ENCODE measurements at places on chromosomes 1 and 21.

GRCh38 chr1:195511501-195511900 is 1096.7 kb downstream of the KCNT2 start:
- no peak for DNase-seq

DNA sequence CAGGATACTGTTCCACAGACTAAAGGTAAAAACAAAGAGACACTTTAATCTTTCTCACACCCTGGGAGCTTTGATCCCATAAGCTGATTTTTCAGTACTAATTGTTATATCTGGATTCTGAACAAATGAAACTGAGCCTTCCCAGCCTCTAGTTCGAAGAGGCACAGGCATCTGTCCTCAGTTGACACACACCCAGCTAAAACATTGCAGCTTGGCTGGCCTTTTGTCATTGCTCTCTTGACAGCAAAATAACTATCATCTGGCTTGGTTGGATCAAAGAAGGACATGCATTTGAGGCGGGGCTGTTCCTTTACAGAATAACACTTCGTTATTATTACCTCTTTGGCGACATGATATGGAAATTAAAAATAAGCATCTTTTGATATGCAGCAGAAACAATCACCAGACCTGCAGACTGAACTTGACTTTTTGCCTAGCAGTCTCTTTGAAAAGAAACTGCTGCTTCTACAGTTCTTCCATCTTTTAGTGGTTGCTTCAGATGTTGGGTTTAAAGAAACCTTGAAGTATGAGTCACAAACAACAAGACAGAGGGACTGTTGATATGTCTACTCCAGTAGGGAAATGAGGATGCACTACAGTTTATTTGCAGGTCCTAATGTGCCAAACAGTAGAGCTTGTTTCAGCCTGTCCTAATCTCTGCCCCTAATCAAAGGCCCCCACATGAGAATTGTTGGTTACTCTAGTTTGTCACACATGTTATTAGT is 166.5 kb downstream of the TPR start:
- no peak for DNase-seq

DNA sequence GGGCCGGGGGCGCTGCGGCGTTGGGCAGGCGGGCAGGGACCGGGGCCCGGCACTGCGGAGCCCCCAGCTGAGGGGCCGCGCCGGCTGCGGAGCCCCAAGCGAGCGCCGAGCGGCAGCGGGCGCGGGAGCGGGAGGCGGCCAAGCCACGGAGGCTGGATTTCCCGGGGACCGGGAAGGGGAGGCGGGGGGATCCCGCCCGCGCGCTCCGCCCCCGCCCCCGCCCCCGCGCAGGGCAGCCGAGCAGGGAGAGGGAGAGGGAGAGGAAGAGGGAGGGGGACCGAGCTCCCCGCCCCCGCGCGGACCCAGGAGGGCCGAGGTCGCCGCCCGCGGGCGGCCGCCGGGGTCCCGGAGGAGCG is at the start of gene DLGAP3:
Gene DLGAP3, minus strand, starts transcription at position 154 of the 356 bp plus-strand sequence. CDS start 24,267 bp downstream, outside the sequence.
- peak; percentile 8 for DNase-seq

DNA sequence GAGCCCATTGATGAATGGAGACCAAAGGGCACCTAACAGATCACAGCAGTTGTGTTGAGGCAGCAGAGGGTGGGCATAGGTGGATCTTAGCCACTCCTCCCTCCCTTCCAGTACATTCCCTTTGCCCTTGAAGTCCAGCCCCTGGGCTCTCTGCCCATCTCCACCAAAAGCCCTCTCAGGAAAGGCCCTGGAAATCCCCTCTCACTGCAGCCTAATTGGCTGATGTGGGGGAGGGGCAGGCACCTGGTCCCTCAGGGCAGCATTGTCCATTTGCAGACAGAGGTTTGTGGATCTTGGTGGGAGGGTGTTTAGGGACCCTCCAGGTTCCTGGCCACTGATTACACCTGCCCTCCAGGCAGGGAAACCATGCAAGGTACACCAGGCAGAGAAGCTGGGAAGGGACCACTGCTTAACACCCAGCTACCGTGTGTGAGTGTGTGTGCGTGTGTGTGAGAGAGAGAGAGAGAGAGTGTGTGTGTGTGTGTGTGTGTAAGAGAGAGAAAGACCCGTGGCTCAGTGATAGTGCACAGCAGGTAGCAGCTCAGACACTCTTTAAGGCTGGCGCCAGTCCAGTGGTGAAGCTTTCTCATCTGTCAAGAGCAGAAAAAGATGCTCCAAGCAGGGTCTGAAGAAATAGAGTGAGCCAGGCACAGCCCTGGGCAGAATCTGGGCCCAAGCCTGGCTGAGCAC is 71.1 kb downstream of the MATN1 start:
- DNase-seq, result no peak

DNA sequence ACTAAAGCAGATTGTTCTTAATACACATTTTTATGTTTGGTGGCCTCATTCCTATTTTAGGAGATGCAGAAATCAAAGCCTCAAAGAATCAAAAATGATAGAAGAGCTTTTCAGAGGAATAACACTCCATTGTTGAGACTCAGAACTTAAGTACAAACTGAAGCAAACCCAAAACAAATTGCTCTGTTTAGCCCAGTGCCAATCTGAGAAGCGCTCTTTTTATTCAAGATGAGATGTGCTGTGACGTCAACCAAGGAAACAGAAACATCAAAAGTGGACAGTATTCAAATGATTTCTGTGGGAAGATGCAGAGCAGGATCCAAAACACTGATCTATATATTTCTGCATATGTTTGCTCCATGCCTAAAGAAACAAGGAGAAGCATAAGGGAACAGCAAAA is 18.0 kb downstream of the COLGALT2 start:
- DNase-seq, result no peak

DNA sequence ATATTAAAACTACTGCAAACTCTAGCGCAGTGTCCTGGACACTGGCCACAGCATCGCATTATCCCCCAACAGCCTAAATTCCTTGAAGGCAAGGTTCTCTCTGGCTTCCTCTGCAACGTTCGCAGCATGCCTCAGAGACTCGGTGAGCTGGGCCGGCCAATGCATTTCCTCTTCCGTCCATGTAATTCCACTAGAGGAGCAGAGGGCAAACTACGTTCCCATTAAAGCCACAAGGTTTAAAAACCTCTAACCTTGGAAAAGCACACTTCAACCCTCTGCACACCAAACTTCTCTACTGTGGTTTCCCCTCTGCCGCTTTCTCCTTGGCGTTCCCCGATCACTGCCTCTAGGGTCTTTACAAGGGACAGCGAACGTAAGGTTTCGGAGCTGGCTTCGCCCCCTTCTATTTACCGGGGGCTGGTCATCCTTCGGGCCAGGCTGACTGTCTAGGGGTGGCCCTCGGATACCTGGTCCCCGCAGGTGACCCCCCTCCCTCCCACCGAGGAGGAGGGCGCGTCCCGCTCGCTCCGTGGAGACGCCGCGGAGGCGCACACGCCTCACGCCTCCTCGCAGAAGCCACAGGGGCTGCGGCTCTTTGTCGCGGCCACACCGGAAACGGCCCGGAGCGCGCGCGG is 456 bp upstream of the SMYD2 start:
- DNase-seq, result peak; percentile 41

DNA sequence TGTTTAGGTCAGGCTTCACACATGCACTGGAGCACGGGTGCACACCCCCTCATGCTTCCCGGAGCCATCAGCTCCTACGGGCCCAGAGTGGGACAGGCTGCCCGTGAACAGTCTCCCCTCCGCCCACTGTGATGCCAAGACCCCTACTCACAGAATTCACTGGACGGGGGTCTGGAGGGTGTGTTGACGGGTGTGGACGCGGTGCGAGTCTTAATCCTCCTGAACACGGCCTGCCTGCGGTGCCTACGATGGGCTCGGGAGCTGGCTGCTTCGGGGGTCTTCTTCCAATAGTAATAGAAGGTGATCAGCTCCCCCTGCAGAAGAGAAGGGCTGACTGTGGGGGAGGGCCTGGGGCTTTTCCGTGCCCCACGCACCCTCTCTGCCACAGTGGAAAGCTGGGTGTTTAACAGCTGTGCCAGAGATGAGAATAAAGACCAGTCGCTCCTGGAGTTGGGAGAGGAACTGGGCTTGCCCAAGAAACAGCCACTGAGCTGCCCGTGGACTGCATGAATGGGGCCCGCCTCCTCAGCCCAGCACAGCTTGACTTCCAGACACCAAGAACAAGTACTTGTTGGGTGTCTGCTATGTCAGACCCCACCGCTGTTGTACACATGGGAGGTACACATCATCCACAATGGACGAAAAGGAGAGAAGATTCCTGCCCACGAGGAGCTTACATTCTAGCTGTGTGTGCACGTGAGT is 47.9 kb downstream of the SLC45A1 start:
- DNase-seq, result no peak

DNA sequence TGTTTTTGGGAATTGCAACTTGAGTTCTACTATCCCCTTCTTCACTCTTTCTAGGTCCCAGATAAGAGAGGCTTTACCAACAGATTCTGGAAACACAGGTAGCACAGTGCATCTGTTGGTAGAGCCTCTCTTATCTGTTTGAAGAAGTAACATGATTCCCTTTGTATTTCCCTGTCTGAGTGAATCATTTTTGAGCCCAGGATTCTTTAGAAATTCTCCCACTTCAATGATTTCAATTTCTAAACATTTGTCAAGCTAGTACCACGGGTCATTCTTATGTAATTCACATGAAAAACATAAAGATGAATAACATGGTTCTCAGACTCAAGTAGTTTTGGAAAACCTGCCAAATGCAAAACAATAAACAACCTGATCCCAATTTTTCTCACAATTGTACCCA is 72.0 kb upstream of the DUSP10 start:
- DNase-seq, result no peak

DNA sequence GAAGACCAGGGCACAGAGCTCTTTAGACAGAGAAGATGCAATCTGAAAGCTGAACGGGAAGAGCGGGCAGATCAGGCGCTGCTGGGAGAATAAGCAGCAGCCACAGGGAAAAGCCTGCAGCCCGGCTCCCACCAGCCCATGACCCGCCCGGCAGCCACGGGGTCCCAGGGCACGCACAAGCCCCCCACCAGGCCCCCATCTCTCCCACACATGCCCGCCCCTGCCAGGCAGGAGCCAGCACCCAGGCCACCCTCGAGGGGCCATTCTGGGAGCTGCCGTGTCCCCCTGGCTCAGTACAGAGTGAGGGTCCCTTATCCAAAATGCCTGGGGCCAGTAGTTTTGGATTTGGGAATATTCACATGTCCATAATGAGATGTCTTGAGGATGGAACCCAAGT is 16.3 kb downstream of the SLC19A1 start:
- no peak for DNase-seq

DNA sequence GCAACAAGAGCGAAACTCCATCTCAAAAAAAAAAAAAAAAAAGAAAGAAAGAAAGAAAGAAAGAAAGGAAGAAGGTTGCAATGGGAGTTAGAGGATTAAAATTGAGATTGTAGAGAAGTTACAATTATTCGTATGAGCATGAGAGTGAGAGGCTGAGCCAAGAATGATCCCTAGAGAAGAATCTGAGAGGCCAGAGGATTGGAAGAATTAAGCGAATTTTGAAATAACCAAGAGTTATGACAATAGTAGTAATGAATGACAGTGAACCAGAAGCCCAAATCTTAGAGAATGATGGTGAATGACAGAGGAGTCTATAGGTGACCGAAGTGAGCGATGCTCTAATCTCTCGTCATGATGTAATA is 369 bp upstream of the ZYG11B start:
- no peak for DNase-seq

GRCh38 chr1:24912376-24913273 is 17.5 kb downstream of the RUNX3 start:
- DNase-seq, result peak; percentile 35

DNA sequence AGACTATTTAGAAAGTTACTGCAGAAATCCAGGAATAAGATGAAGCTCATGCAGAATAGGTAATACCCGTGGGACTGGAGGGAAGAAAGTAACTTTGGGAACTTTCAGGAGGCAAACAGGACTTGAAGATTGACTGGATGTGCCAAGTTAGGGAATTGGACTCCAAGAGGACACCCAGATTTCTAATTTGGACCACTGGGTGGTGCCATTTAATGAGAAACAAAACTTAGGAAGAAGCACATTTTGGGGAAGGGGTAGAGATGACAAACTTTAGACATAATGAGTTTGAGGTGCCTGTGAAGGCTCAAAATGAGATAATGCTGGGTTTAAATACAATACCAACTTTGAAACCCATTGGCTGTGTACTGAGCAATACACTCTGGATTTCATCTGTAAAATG is 3.3 kb upstream of the B4GALT3 start:
- no peak for DNase-seq

GRCh38 chr1:24688033-24688432 is 44.9 kb downstream of the SRRM1 start:
- no peak for DNase-seq

- peak; percentile 57 for DNase-seq
Measured at GRCh38 chr1:41282679-41283317, 40.7 kb upstream of the SCMH1 start.

GRCh38 chr1:111218701-111219556 is 8.6 kb upstream of the CHI3L2 start:
- no peak for DNase-seq

GRCh38 chr1:34037109-34037508 is 127.9 kb downstream of the CSMD2 start:
- no peak for DNase-seq

DNA sequence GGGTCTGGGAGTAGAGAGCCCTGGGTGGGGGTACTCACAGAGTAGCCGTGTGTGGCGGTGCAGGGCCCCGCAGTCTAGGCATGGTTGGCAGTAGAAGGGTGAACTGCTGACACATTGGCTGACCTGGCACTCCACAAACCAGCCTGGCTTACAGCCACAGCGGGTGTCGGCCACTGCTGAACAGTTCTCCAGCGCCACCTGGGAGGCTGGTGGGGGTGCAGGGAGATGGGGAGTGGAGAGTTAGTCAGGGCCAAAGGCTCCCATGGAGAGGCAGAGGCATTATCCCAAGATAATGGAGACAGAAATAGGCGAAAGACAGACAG is 1.5 kb downstream of the TNFRSF25 start:
- peak; percentile 80 for DNase-seq

- no peak for DNase-seq
Measured at GRCh38 chr1:45170151-45170742, 36.2 kb downstream of the ZSWIM5 start.

DNA sequence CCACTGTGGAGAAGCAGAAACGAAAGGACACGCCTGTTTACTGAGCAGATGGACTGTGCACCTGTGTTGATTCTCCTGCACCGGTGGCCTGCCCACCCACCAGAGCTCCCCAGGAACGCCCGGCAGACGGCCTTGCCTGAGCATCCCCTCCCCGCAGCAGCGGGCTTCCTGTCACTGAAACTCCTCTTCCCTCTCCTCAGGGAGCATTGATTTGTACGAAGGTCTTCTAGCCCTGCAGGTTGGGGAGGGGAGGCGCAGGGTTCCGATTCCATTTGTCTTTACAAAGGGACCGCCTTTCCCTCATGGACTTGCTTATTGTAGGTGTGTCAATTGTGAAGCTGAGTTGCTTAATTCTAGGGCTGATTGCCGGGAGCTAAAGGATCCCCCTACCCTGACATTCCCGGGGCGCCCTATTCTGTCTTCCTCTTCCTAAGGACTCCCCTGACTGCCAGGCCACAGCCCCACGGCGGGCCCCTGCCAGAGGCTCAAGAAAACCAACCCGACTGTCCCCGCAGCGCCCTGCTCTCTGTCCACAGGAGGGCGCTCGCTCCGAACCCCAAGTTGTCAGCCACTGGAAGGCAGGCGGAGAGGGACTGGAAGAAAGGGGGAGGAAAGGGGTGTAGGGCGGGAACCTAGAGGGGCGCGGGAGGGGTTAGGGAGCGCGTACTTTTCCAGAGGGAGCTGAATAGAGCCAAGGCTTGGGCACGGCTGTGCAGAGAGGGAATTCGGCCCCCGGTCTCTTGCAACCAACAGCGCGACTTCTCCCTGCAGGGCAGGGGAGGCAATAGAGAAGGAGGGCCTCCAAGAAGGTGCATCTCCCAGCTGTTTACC is 2.8 kb downstream of the S100A6 start:
- DNase-seq, result peak; percentile 91

- no peak for DNase-seq
Measured at GRCh38 chr1:121595089-121595488, 410.3 kb downstream of the SRGAP2C start.

All from activated CD4-positive, alpha-beta T cell treated with anti-CD3 and anti-CD28 coated beads for 36 hours (primary cell).